Fibroblast of villous mesenchyme (primary cell): ENCODE measurements at places on chromosomes 2 and 18. TPM values are rescaled to one million over a fixed set of nuclear protein-coding genes. Genes with fewer than 3 reads are reported as not detected.

ITGB6 gene
- under 0.01 TPM in 1 of 2 replicates, not detected in the other for total RNA-seq

RGPD4 gene
- total RNA-seq, result not detected in 2 replicates

STAT4 gene
- total RNA-seq, result 1.3 and 2.6 TPM in 2 replicates

PARD3B gene
- total RNA-seq, result 26.4 and 53.1 TPM in 2 replicates

MBOAT2 gene
- total RNA-seq, result 33.5 and 72.5 TPM in 2 replicates

TCF23 gene
- total RNA-seq, result not detected in 2 replicates

CCBE1 gene
- total RNA-seq, result 7.4 and 10.4 TPM in 2 replicates

AQP4 gene
- total RNA-seq, result not detected in 2 replicates

SPEG gene
- 46.7 and 48.8 TPM in 2 replicates for total RNA-seq

DYNAP gene
- not detected in 2 replicates for total RNA-seq

SERTAD2 gene
- total RNA-seq, result 6.8 and 7.8 TPM in 2 replicates

CDH20 gene
- total RNA-seq, result under 0.01 and 0.32 TPM in 2 replicates

OTOS gene
- not detected in 2 replicates for total RNA-seq

INO80C gene
- 4.8 and 5.6 TPM in 2 replicates for total RNA-seq

ALPP gene
- not detected in 2 replicates for total RNA-seq

- DNase-seq, result no peak
Observed at GRCh38 chr2:100416397-100416934, 1.0 kb downstream of the CHST10 start.

DNA sequence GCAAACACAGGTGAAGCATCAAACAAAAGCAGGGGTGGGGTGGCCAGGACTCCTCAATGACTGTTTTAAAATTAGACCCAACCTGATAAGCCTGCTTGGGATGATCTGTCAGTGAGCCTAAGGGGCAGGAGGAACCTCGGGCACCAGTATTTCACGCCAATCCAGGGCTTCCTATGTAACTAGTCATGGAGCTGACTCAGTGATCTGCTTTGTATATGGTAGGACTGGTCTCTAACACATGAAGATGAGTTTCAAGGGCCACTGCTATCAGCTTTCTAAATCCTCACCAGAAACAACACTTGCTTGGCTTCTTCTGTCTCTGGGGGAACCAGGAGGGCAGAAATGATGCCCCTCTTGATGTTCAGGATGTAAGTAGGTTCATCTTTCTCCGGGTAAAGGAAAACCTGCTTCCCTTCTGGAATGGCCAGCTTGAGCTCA is 6.2 kb downstream of the APOB start:
- no peak for DNase-seq

- DNase-seq, result no peak
Observed at GRCh38 chr2:165699946-165700345, 94.1 kb downstream of the GALNT3 start.

DNA sequence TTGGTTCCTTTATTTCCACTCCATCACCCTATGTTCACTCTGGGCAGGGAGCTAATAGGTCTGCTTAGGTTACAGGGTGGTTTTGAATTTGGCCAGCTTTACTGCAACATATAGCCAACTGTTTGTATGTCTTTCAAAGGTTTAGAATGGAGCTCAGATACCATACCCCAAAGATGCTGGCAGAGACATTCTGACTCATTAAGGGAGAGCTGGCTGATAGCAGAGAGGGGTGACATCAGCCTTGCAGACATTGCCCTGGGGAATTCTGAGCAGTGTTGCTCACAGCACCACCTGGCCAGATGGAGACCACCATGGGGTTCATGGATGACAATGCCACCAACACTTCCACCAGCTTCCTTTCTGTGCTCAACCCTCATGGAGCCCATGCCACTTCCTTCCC is 2.1 kb downstream of the PROKR1 start:
- no peak for DNase-seq

DNA sequence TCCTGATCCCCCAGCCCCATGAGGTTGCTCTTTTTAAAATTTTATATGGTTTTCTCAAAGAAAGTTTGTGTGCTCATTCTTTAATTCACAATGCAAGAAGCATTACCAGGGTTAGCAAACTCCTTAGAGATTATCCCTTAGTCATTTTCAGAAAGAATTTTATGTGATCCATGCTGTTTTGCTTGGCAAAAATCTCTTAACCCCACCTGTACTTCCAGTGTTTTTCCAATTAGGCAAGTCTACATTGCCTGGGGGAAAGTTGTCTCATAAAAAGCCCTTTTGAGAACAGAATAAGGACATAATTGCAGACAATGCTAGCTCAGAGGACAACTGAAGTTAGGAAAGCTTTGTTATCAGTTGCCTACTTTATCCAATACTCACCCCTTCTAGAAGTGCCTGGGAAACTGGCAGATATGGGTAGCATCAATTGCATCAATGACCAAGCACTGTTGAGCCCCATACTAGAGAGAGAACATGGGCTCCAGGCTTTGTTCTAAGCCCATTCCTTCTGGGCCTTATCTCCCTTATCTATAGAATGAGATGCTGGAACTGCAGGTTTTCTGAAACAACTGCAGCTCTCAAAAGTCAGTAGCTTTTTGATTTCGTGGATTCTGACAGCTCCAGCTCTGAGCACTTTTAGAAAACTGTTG is 265.9 kb upstream of the SPHKAP start:
- DNase-seq, result no peak

DNA sequence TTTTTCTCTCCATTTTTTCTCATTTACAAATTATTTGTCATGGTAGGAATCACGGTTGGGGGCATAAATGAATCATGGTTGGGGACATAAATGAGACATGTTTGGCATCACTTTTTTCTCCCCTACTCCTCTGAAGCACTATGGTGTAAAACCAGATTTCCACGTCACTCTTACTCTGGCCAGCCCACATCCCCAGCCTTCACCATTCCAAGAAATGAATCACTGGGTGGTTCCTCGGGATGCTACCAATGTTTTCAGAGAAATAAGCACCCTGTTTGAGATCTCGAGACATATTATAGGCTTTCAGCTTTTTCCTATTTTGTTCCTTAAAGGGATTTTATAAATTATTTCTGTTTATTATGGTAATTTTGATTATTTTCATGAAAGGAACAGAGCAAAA is 155.0 kb upstream of the SLC8A1 start:
- DNase-seq, result no peak

DNA sequence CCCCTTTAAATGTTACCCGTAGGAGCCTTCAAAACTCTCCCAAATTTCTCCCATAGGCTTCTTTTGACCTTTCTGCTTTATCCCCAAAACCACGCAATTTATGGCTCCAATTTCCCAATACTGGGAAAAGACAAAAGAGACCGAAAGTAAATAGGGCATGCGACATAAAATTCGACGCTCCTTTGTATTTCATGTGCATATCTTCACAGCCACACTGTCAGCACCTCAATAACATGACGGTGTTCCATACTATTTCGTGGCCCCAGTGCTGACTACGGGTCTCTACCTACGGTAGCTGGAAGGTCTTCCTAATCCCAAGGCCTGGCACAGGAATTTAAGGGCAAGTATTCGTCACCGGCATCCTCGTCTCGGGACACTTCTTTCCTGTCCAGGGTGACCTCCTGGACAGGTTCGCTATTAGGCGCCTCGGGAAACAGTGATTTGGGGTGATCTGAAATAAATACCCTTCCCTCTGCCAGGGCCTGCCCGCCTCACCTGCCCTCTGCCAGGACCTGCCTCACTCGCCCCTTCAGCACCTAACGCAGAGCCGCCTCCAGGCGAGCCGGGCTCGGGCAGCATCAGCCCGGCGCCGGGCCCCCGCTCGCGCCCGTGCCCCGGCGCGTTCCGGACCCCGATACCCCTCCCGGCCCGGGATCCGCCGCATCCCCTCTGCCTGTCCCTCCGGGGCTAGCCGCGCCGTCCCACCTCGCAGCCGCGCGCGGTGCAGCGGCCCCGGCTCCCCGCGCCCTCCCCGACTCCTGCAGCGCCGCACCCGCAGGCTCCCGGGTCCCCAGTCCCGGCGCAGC is 680 bp downstream of the DTNB start:
- DNase-seq, result no peak

DNA sequence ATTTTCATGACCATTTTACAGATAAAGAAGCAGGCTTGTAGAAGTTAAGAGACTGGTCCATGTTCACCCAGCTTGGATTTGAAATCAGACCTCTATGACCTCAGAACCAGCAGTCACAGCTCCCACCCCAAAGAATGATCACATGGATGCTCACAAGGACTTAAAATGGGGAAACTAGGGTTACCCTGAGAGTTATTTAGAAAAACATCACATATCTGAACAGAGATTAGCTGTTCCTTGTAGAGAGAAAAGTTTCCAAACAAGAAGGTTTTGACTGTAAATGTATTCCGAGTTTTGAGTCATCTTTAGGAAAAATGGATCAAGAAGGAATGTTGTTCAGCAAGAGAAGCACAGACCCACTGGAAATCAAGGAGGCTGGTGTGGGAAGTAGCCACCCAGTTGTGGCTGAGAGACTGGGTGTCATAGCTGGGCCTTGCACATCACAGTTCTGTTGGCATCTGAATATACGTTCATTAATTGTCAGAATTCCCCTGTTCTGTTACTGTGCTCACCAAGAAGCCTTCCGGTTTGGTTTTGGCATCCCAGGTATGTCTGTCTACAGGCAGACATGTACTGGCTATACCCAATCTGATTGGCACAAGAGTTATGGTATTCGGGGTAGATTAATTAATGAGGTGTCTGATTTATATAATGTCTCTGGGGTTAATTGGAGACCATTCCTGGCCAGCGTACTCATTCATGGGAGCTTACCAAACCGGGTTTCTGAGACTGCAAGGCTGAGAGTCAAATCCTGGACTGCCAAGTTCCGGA is 371.8 kb upstream of the SLC14A2 start:
- peak; percentile 89 for DNase-seq

DNA sequence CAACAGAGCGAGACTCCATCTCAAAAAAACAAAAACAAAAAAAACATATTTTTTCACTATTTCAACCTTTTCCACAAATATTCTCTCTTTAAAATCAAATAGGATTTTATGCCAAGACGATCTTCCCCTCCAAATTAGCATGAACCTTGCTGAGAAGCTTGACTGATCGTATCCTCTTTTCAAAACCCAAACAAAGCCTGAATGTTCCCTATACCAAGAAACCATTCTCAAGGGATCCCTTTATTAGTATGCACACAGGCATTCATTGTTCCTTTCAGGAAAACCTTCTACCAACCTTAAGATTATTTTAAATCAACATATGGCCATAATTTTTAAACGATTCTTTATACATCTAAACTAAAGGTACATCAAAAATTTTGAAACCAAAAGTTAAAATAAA is 6.3 kb downstream of the SPIRE1 start:
- no peak for DNase-seq

- no peak for DNase-seq
Observed at GRCh38 chr2:12261986-12262680, 454.6 kb upstream of the TRIB2 start.

- DNase-seq, result peak; percentile 16
Observed at GRCh38 chr2:52934323-52934898, 833.2 kb upstream of the CHAC2 start.

DNA sequence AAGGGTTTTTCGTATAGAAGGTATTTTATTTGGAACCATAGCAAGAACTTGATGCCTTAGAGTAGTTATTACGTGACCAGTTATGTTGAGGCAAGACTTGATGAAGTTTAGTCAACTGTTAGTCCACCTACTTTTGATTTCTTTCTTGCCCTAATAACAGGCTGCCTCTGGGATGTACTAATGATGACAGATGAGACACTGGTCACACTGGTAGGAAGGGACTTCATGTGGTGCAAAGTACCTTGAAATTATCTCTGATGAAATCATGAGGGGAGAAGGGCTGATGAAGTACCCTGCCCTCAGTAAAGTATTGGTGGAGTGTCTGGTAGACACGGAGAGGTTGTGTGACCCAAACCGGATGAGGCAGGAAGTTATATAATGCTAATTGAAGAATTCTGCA is 5.4 kb downstream of the DIS3L2 start:
- no peak for DNase-seq

DNA sequence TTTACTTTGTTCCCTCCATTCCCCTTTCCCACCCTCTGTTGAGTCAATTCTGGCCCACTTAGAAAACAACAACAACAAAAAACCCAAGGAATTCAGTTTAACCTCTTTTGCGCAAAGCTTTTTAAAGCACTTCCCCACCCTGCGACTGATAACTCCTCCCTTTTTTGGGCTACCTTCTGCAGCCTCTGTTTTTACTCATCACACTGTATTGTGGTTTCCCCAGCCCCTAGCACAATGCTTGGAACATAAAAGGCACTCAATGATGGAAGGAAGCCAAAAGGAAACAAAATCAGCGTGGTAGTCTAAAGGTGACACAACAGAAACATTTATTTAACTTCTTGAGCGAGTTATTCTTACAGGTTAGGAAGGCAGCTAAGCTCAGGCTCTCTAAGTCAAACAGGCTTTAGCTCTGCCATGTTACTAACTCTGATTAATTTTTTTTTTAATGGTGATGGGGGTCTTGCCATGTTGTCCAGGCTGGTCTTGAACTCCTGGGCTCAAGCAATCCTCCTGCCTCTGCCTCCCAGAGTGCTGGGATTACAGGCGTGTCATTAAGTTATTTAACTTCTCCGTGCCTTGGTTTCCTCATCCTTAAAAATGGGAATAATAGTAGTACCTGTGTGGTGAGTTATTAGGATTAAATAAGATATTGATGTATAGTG is 1.3 kb downstream of the CEP68 start:
- DNase-seq, result peak; percentile 33

DNA sequence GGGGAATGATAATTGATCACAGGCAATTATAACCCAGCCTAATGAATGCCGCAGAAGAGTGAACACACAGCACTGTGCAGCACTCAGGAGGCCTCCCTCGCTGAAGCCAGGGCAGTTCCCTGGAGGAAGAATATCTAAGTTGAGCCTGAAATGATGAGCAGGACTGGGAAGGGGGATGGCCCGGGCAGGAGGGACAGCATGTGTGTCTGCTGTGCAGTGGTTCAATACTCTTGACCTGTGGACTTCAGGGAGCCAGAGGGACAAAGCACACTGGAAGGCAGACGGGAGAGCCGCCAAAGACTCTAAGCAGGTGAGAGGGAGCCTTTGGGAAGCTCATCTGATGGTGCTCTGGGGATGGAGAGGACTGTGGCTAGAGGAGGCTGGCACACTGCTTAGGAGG is 62.6 kb downstream of the ARHGEF4 start:
- DNase-seq, result no peak

- no peak for DNase-seq
Observed at GRCh38 chr2:164760179-164760578, 81.4 kb downstream of the COBLL1 start.

DNA sequence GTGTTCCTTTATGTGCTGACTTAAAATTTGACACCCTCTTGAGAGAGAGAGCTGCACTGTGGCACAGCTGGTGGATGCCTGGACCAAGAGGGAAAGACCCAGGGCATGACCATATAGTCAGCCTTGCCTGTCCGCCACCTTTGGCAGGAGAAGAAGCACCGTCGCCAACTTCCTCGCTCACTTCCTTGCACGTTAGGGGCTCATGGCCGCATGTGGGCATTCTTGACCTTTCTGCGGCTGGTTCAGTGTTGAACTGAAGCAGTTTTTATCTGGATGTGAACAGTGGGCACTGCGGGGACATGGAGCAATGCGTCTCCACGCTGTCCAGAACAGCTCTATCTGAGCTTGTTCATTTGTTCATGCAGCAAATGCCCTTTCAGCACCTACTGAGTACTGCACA is 66.9 kb downstream of the TRAPPC12 start:
- no peak for DNase-seq

GRCh38 chr2:223865907-223866508 is 28.6 kb upstream of the AP1S3 start:
- DNase-seq, result no peak
